ENCODE measurements at places on chromosomes 3 and 15.

- DNase-seq, result no peak
Observed at GRCh38 chr3:118402971-118403370, 631.7 kb downstream of the IGSF11 start.

GRCh38 chr3:141498598-141499223 is 11.9 kb downstream of the RASA2 start:
- DNase-seq, result peak; percentile 94

DNA sequence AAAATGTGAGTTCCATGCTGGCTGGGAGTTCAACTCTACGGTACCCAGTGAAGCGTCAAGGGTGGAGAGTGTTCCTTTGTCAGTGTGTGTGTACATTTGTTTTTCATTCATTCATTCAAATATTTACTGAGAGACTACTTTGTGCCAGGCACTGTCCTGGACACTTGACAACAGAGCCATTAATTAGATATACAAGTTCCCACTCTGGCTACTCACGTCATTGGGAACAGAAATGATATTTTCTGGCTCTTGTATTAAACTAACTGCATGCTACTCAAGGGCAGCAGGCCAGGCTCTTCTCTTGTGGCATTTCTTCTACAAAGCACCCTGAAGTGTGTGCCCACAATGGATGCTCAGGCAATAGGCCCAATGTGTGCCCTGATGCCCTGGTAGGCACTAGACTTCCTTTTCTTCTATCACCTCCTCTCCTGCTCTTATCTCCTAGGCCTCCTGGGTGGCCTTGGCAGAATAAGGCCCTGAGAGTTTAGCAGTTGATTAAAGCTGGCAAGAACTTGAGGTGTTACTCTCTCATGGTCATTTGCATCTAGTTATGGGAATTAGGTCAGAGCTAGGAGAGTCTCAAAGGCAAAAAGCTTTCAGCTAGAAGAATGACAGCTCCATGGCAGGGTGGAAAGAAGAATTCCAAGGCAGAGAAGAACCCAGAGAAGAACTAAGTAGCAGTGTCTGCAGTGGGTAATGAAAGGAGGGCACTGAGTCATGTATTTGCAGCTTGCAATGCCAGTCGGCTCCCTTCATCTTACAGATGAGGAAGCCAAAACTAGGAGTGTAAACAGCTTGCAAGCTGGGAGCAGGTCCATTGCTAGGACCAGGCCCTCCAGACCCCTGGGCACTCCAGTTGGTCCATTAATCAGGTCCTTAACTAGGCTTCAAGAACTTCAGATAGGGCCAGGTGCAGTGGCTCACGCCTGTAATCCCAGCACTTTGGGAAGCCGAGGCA is 14.0 kb upstream of the SMAD3 start:
- DNase-seq, result no peak

DNA sequence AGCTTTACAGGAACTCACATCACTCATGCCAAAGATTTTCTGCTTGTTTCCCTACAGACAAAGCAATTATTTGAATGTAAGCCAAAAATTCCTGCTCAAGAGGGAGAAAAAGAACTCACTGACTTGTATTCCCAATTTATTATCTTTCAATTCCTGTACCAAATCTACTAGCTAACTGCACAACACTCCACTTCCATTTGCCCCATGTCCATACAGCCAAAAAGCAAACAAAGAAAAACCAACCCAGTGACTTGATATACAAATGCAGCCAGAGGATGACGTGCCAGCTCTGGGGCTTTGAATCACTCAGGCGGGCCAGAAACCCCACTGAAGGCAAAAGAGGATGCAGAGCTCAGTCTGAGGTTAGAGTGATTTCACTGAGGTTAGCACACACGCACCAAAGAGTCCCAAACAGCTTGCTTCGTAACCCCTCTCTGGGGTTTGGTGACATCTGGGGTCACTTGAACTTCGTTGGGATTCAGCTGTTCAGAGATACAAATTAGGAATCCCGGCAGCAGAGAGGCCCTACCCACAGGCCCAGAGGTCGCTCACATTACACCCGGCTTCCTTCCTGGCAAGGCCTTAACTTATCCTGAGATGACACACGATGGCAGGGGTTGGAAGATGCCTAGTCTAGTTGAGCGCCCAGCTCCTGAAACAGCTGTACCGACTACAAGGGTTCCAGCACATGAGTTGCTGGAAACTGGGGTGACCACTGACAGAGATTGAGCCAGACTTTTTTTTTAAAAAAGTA is 1.6 kb downstream of the RFTN1 start:
- peak; percentile 97 for DNase-seq

- no peak for DNase-seq
Observed at GRCh38 chr15:53530761-53531160, 228.7 kb downstream of the WDR72 start.

- no peak for DNase-seq
Observed at GRCh38 chr15:61479613-61480012, 250.5 kb upstream of the RORA start.

GRCh38 chr3:69880069-69880640 is 119.4 kb upstream of the SAMMSON start:
- no peak for DNase-seq

DNA sequence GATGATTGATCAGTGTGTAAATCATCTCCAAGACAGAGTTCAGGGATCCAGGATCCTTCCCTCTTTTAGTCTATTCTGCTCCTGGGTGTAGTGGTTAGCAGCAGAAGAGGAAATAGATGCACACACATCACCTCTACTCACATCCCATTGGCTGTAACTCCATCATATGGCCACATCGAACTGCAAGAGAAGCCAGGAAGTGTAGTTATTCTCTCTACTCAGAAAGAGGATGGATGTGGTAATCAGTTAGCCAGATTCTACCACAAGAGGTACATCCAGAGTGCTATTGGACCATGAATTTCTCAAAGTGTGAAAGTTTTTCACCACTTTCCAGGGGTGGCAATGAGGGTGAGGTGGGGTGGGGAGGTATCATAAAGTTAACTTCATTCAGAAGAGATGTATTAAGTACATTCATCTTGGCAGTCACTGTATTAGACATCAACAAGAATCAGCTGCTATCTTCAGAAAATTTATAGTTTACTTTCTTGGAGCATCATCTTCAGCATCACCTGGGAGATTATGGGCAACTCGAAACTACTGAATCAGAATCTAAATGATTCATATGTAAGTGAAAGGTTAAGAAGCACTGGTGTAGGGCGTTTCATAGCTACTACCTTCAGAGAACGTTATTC is 60.6 kb upstream of the GAP43 start:
- DNase-seq, result no peak

GRCh38 chr15:49418811-49419210 is 4.2 kb upstream of the FGF7 start:
- DNase-seq, result no peak

- no peak for DNase-seq
Observed at GRCh38 chr3:62602129-62602770, 228.9 kb upstream of the FEZF2 start.

DNA sequence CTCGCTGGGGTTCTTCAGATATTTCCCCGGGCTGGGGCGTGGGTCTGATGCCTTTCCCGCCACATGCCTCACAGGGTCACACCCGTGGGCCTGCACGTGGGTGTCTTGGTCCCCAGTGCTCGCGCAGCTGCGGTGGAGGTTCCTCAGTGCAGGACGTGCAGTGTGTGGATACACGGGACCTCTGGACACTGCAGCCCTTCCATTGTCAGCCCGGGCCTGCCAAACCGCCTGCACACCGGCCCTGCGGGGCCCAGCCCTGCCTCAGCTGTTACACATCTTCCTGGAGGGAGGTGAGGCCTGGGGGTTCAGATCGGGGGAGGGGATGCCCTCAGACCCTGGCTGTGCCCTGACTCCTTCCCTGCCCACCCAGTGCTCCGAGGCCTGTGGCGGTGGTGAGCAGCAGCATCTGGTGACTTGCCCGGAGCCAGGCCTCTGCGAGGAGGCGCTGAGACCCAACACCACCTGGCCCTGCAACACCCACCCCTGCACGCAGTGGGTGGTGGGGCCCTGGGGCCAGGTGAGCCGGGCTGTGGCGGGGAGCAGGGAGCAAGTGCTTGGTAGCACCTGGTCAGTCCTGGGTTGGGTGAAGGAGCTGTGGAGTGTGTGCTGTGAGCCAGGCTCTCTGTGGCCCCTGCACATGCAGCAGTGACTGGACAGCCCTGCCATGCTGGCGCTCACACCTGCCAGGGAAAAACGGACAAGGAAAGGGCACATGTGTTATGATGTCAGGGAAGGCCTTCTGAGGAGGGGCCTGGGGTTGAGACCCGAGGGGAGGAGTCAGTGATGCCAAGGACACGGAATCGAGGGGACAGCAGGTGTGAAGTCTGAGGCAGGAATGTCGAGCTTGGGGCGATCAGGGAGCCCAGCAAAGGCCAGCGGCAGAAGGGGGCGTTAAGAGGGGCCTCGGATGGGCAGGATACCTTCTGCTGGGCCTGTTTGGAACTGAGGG is 88.9 kb downstream of the TBC1D2B start:
- no peak for DNase-seq

- no peak for DNase-seq
Observed at GRCh38 chr15:73597036-73597638, 36.1 kb downstream of the NPTN start.

- no peak for DNase-seq
Observed at GRCh38 chr15:71691081-71691457, 119.3 kb upstream of the NR2E3 start.

DNA sequence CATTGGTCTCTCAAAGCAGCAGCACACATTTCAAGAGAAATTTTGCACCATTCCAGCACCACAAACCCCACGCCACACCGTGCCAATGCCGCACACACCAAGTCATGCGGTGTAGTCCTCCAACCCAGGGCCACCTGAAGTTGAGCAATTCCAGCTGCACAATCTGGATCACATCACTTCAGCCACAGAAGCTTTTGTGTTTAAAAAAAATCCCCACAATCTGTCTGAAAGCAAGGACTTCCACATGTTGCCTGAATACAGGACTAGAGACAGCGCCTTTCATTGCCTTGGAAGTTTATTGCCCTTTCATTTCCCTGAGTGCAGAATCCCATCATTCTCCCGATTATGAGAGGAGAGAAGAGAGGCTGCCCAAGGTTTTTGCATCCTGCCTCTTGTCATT is 175.6 kb upstream of the BCL6 start:
- DNase-seq, result no peak

GRCh38 chr3:124601190-124601589 is 129.1 kb upstream of the UMPS start:
- DNase-seq, result no peak

DNA sequence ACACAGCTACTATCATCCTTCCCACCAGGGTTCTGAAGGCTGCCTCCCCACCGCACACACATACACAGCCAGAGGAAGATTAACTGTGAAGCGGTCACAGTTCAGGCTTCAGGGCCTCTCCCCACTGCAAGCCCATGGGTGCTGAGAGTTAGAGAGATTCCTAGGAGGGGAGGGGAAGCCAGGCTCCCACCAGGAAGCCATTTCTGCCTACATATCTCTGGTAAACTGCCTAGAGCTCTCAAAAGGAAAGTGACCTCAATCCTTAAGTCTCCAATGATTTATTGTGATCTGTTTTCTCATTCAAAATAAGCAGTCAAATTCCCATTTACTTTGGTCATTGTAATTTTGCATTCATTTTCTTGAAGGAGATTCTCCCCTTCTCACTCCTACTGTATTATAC is 141.0 kb upstream of the BNIP2 start:
- no peak for DNase-seq

DNA sequence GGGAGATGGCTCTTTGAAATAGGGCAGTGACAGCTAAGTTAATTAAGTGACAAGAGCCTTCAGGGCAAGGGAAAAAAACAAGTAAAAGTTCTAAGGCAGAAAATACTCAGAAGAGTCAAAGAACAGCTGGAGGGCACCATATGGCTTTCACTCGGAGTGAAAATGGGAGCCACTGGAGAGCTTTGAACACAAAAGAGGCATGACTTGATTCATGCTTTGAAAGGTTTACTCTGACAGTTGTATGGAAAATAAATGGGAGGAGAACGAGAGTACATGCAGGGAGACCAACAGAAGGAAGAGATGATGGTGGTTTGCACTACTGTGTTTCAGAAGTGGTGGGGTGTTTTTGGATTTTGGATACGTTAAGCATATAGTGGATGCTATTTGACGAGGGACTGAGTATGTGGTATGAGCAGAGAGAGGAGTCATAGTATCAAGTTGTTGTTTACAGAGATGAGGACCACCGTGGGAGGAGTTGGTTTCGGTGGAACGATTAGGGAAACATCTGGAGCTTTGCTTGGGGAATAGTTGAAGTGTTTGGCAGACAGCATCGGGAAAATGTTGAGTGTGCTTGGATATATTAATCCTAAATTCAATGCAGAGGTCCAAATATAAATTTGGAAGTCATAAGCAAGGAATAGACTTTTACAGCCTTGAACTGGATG is 411.5 kb downstream of the GABRG3 start:
- no peak for DNase-seq

DNA sequence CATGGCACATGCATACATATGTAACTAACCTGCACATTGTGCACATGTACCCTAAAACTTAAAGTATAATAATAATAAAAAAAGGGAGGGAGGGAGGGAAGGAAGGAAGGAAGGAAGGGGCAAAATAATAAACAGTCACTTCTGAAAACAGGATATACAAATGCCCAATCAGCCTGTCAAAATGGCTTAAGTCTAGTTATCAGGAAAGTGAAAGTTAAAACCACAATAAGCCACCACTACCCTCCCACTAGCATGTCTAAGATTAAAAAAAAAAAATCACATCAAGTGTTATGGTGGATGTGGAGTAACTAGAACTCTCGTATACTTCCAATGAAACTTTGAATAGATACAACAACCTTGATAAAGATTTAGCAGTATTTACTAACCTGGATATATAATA is 145.6 kb upstream of the GMNC start:
- no peak for DNase-seq

- no peak for DNase-seq
Observed at GRCh38 chr3:46116996-46117395, 89.7 kb upstream of the XCR1 start.

GRCh38 chr15:84034578-84035398 is 200.8 kb upstream of the GOLGA6L4 start:
- DNase-seq, result peak; percentile 55

- DNase-seq, result no peak
Observed at GRCh38 chr15:76993114-76993725, 1.7 kb upstream of the PSTPIP1 start.

- no peak for DNase-seq
Observed at GRCh38 chr3:59446775-59447465, 397.1 kb upstream of the CFAP20DC start.

DNA sequence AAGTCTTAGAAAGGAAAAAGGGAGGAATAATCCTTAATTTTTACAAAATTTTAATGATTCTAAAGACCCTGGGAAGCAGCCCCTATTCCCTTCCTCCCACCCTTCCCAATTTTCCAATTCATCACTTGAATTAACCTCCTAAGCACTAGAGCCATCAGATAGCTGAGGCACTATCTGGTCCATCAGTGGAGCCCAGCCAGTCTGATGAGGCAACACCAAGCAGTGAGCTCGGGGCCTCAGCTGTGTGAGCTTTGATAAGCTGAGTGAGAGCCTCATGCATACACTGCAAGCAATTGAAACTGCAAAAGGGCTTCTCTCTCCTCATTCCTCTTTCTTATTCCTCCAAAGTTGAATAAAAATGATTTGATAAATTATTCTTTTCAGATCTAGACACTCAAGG is 31.9 kb downstream of the TUSC7 start:
- DNase-seq, result no peak

DNA sequence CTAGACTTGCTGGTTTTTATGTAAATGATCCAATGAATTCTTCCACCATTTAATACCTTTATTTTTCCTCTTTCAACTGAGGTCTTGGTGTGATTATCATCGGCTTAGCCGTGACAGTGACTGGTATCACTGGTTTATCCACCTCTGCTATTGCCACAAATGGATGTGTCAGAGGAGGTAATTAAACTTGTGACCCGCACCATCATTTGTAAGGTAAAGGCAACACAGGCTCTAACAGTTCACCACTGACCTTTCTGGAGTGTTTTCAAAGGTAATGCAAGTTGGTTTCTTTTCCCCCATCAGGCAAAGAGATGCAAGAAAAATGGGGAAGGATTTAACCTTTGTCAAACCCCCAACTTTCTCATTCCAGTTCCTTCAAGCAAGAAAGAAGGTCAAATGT is 19.7 kb downstream of the SLC12A1 start:
- no peak for DNase-seq

Data from NAMALWA (cell line).